ENCODE measurements at places on chromosomes 1 and 21.
A peak's percentile ranks its signal among the peaks of the same experiment; 100 is the strongest.

GRCh38 chr1:24199291-24199900 is 12.3 kb upstream of the IFNLR1 start:
- peak; percentile 71 for DNase-seq

DNA sequence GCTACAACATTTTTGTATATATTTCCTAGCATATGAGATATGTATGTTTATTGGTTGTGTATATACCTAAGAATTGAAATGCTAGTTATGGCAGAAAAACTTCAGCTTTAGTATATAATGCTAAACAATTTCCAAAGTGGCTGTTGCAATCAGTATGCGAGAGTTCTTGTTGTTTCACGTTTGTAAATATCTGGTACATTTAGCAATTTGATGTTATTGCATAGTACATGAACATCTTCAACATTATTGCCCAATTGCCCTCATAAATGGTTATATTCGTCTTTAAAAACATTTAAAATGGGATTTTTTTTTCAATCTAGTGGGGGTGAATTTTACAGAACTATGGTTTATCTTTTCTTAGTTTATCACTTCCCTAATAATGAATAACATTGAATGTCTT is 86.2 kb upstream of the HP1BP3 start:
- DNase-seq, result no peak

DNA sequence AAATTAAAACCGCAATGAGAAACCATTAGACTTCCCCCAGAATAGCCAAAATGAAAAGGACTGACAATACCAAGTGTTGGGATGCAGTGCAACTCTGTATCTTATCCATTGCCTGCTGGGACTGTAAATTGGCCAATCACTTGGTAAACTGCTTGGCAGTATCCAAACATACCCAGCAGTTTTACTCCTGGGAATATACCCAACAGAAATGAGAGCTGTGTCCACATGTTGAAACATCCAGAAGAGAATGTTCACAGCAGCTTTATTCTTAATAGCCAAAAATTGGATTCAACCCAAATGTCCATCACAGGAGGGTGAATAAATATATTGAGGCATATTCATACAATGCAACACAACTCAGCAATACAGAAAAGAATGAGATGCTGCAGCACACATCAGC is 13.7 kb upstream of the FAM20B start:
- DNase-seq, result no peak

DNA sequence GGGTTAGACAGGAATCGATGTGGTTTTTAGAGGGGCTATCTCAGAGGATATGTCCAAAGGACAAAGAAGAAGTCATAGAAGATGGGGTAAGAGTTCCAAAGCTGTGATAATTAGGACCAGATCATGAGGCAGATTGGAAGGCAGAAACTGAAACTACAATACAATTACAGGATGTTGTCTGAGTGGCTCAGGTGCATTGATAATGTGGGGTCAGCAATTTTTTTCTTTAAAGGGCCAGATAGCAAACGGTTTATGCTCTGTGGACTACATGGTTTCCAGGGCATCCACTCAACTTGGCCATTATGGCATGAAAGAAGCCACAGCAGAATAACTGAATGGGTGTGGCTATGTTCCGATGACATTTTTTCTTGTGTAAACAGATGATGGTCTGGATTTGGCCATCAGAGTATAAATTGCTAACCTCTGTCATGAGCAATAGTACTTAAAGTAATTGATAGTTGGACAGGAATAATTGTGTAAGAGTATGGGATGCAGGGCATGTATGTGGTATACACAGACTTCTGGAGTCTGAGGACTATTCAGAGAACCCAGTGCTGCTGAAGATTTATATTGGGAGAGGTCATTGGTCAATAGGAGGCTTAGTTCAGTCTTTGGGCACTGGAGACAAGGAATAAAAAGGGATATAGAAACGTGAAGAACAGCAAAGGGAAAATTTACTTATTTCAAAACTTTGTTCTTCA is 198.4 kb upstream of the ADGRL4 start:
- DNase-seq, result no peak

DNA sequence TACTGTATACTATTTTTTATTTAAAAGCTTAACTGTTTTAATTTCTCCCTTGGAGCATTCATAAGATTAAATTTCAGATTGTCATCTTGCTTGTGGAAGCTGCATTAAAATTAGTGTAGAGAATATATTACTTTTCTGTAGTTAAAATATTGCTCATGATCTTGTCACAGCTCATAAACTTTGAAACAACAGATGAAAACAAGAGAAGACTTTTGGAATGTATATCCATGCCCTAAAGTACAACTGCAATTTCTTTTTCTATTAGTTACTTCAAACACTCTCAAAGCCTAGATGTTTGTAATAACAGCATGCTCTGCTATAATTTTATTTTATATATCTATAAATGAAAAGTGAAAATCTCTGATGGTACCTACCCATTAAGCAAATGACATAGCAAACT is 155.9 kb downstream of the COL11A1 start:
- no peak for DNase-seq

GRCh38 chr1:19312782-19313635 is 883 bp downstream of the SLC66A1 start:
- no peak for DNase-seq

GRCh38 chr1:29519788-29520110 is 283.4 kb downstream of the PTPRU start:
- peak; percentile 24 for DNase-seq

GRCh38 chr1:233114159-233114558 is 163.7 kb downstream of the NTPCR start:
- DNase-seq, result no peak

GRCh38 chr1:205748403-205749233 is 1.4 kb downstream of the NUCKS1 start:
- DNase-seq, result peak; percentile 73

GRCh38 chr1:115284209-115284608 is 53.8 kb downstream of the NGF start:
- DNase-seq, result no peak

GRCh38 chr1:28196330-28196729 is 19.8 kb upstream of the PTAFR start:
- no peak for DNase-seq

DNA sequence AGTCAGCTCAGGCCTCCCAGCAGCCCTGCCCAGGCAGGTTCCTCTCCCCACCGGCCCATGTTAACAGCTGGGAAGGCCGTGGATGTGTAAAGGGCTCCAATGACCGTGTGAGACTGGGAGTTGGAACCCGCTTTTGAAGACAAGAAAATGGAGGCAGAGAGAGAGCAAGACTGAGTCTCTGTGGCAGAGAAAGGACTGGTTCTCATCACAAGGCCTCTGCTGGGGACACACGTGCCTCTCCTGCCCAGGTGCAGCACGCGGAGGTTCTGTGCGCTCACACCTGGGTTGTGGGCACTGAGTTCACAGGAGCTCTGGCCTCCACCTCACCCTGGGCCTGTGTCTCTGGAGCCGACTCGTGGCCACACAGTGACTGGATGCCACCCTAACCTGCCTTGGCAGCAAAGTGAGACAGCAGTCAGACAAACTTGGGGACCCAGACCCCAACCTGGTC is 27.0 kb downstream of the RUNX3 start:
- no peak for DNase-seq

GRCh38 chr1:154502744-154503115 is 518 bp upstream of the SHE start:
- DNase-seq, result no peak

All from NCI-H1092 treated with DMSO at 0.1 percent for 48 hours (cell line).